ENCODE measurements at places on chromosomes 1 and 21.

GRCh38 chr1:25688390-25689119 lies 72.0 kb downstream of the MAN1C1 start:
- peak; percentile 61 for DNase-seq

GRCh38 chr1:1239227-1239613 lies 7.2 kb downstream of the B3GALT6 start:
- no peak for DNase-seq

- DNase-seq, result no peak
Measured at GRCh38 chr1:67355745-67356424, 48.2 kb downstream of the IL12RB2 start.

GRCh38 chr21:42107177-42107880 lies 36.2 kb downstream of the UMODL1 start:
- no peak for DNase-seq

DNA sequence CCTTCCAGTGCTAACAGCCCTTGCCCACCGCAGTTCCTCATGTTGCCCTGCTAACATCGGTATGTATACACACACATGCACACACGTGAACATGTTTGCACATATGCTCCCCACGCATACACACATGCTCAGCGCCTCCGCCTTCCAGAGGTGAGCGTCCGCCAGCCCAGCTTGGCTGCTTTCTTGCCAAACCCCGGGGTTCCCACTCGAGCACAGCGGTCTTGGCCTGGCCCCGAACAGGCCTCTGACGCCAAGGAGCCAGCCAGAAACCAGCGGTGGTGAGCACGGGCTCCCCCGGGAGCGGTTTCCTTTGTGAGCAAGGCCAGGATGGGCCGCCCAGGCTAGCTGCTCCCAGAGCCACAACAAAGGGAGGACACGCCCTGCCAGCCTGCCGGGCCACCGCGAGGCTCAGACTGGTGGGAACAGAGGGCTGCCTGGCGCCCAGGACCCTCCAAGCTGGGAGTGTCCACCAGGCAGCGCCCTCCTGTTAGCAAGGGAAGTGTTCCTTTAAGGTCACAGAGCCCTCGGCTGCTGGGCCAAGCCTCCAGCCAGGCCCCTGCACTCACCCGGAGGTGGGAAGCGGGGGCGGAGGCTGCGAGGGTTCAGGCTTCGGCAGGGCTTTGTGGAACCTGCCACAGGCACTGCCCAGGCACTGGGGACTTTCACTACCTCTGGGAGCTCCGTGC lies 65.4 kb downstream of the ALPL start:
- no peak for DNase-seq

- no peak for DNase-seq
Measured at GRCh38 chr1:224358237-224358636, 1.6 kb downstream of the CNIH4 start.

DNA sequence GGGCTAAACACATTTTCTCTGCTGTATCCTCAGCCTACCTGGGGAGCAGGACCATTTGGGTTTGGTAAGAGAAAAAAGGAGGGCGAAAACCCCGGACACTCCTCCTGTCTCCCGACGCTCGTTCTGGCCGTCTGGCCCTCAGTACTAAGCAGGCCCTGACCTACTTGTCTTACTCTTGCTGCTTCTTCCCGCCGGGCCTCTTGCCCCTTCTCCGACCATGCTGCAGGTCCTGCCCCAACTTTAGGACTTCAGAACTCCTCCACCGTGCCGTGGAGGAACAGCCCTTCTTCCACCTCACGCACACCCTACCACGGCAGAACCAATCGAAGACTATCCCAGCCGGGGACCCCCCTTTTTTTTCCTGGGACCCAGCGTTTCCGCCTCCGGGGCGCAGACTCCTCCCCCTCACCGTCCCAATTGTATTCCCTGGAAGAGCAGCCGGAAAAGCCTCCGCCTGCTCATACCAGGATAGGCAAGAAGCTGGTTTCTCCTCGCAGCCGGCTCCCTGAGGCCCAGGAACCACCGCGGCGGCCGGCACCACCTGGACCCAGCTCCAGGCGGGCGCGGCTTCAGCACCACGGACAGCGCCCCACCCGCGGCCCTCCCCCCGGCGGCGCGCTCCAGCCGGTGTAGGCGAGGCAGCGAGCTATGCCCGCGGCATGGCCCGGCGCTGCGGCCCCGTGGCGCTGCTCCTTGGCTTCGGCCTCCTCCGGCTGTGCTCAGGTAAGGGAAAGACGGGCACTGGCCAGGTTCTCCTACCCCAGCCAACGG lies at the start of gene CHRNB2:
Gene CHRNB2 (plus strand): TSS at position 393 of the 771 bp plus-strand sequence. CDS start 267 bp downstream, at position 660.
- DNase-seq, result peak; percentile 41

DNA sequence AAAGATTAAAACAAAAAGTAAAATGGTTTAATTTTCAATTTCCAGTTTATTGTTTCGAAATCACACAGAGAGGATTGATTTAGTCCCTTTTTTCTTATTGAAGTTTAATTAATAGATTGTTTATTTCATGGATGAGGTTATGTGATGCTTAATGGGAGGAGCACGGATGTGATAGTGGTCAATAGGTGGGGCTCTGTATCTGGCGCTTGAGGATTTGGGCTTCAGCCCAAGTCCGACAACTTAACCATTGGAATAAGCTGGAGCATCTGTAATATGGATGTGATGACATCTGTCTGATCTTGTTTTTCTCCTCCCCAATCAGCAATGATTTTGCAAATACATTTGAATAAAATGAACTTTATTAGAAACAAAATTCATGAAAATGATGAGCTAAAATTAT lies 169.2 kb downstream of the LYPLAL1 start:
- no peak for DNase-seq

- peak; percentile 91 for DNase-seq
Measured at GRCh38 chr1:27284425-27285273, 37.3 kb upstream of the TMEM222 start.

DNA sequence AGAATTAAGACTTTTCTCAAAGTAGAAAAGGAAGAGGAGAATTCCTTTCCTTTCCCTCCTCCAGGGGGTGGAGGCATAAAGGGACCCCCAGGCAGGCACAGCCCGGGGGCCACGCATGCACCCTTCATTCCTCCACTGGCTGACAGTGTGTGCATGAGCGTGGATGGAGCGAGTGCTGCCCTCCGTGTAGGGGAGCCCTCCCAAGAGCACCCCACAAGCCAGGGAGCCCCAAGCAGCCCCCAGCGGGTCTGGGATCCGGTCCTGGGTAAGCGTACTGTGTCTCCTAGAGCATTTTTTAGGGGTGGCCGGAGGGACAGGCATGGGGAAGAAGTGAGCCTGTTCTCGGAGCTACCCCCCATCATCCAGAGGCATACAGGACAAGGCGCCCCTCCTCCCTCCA lies 120.5 kb downstream of the SIK1 start:
- DNase-seq, result no peak

GRCh38 chr1:180796897-180797640 lies 115.6 kb upstream of the KIAA1614 start:
- no peak for DNase-seq

- DNase-seq, result no peak
Measured at GRCh38 chr1:177585302-177586220, 384.3 kb downstream of the SEC16B start.

GRCh38 chr1:228404107-228404720 lies 2.4 kb downstream of the TRIM11 start:
- DNase-seq, result no peak

DNA sequence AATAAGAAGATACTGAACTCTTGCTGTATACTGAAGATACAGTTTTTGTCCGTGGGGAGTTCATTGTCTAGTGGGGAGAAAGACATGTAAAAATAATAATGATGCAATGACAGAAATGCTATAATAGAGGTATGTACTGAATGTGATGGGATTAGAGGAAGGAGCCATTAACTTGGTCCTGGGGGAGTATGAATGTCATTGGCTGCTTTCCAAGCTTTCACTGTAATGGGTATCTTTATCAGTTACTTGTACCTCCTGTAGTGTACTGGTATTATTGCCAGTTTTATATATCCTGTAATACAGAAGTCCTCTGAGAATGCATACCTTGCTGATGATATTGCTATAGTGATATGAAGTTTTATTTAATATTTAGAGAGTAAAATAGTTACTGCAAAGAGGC lies 7.4 kb downstream of the BTBD8 start:
- no peak for DNase-seq

DNA sequence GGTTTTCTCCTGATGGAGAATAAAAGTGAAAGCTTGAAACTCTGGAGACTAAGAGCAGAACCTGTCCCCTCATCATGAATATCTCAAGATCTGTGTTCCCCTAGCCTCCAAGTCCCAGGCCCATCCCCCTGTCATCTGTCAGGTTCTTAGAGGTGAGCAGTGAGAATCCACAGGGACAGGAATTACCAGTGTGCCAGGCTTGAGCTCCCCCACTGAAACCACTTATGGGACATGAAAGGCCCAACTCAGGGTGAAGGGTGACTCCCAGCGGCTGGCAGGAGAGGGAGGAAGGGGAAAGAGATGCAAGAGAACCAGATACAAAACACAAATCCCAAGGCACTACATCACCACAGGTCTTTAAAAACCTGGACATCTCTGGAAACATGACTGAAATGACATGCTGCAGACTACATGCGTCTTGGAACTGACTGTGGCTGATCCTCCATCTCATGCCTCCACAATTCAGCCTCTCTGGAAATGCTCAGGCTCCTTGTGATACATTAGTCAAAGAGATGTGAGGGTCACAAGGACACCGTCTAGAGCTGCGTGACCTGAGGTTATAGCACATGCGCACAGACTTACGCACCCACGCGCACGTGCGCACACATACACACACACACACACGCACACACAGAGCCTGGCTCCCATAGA lies 6.8 kb upstream of the LY9 start:
- DNase-seq, result no peak

- no peak for DNase-seq
Measured at GRCh38 chr1:198934901-198935305, 296.1 kb downstream of the PTPRC start.

DNA sequence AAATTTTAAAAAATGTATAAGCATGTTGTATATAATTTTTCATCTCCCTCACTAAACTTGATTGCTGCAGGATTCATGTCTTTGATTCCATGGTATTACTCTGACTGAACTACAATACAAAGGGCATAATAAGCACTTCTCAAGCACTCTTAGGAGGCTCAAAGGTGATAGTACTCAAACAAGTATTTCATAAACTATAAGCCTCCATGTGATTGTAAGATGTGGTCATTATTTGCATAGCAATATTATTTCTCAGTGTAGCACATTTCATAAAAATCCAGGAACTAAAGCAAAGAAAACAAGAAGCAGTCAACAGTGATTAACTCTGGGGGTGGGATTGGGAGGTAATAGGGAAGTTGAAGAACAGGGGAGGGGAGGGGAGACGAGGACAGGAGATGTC lies 106.2 kb upstream of the DPT start:
- no peak for DNase-seq

- DNase-seq, result peak; percentile 76
Measured at GRCh38 chr1:44072204-44072603, 40.9 kb upstream of the SLC6A9 start.

DNA sequence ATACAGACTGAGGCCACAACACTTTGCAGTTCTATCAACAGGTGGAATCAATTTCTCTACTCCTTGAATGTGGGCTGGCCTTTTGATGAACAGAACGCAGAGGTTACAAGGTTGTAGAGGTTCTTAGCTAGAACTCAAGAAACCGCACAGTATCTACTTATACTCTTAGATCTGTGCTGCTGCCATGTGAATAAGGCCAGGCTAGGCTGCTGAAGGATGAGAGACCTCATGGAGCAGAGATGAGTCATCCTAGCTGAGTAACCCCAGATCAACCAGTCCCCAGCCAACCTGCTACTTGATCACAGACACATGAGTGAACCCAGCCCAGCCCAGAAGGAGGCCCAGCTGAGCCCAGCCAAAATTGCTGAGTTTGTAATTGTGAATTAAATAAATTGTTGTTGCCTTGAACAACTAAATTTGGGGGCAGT lies 35.3 kb upstream of the BCAR3 start:
- no peak for DNase-seq

GRCh38 chr1:78254517-78254916 lies 208.8 kb downstream of the GIPC2 start:
- no peak for DNase-seq

DNA sequence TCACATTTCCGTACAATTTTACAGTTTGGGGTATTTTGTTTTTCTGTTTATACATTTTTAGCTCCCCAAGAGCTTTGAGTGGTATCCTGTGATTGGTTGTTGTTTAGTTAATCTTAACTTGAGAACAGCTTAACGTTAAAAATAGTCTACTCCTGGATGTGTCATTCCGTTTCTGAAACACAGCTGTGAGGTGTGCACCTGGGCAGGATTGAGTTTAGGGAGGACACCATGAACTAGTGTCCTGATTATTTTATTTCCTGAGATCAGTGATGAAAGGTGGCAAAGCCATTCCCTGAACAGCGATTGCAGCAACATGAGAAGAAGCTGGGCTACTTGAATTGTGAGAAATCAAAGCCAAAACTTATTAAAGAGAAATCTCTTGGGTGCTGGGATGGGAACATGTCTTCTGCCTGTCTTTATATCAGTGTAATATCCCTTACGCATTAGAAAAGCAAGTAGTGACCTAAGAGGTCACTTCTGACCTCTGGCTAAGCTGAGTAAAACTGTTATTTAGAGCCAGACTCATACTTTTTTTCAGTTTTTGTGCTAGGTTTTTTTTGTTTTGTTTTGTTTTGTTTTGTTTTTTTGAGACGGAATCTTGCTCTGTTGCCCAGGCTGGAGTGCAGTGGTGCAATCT lies 43.4 kb downstream of the ZBTB40 start:
- no peak for DNase-seq

DNA sequence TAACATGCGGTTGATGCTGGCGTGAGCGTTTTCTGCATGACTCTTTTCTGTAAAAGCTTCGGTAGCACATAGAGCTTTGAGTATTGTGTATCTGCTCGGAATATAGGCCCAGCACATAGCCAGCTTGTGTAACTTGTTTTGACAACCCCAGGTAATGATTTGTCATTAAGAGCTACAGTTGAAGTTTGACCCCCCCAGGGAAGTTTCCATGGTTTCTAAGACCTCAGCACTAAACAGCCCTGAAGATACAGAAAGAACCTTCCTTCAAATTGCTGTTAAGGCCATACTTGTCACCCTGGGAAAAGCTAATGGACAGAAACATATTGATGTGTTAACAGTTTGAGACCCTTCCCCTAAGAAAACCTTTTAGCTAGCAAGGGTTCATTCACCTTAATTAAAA lies 380.7 kb downstream of the PRDM2 start:
- no peak for DNase-seq

GRCh38 chr1:145751491-145752037 lies 32.3 kb downstream of the CD160 start:
- DNase-seq, result peak; percentile 44

- DNase-seq, result peak; percentile 60
Measured at GRCh38 chr1:16187748-16188401, 24.6 kb downstream of the ARHGEF19 start.

- no peak for DNase-seq
Measured at GRCh38 chr1:36942148-36942547, 92.2 kb downstream of the GRIK3 start.

- peak; percentile 89 for DNase-seq
Measured at GRCh38 chr1:172185211-172185610, 235.3 kb upstream of the C1orf105 start.

GRCh38 chr1:192747301-192747700 lies 61.5 kb upstream of the RGS2 start:
- DNase-seq, result peak; percentile 3

DNA sequence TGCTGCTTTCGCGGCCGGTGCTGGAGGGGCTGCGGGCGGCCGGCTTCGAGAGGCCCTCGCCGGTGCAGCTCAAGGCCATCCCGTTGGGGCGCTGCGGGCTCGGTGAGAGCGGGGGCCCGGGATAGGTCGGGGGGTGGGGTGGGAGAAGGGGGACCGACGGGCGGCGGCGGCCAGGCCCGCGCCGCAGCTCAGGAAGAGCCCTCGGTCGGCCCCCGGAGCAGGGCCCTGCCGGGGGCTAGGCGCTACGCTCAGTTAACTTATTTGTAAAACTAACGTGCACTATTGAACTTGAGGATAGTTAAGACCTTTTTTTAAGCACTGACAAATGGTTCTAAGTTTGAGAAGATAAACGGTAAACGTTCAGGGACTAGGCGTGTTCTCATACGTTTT lies 418 bp downstream of the DDX20 start:
- DNase-seq, result no peak

All from muscle of back (tissue), 13 donors.